CD4-positive, alpha-beta T cell treated with Interleukin-17A for 4 hours (primary cell): ENCODE measurements at places on chromosomes 1 and 21.

GRCh38 chr1:232813760-232814159, 8.5 kb downstream of the MAP10 start:
- no peak for DNase-seq

GRCh38 chr1:29502911-29503840, 266.9 kb downstream of the PTPRU start:
- no peak for DNase-seq

- DNase-seq: no peak
Measured at GRCh38 chr1:78543941-78544643, 53.3 kb downstream of the PTGFR start.

- no peak for DNase-seq
Measured at GRCh38 chr21:46038871-46039397, 57.4 kb downstream of the COL6A1 start.

DNA sequence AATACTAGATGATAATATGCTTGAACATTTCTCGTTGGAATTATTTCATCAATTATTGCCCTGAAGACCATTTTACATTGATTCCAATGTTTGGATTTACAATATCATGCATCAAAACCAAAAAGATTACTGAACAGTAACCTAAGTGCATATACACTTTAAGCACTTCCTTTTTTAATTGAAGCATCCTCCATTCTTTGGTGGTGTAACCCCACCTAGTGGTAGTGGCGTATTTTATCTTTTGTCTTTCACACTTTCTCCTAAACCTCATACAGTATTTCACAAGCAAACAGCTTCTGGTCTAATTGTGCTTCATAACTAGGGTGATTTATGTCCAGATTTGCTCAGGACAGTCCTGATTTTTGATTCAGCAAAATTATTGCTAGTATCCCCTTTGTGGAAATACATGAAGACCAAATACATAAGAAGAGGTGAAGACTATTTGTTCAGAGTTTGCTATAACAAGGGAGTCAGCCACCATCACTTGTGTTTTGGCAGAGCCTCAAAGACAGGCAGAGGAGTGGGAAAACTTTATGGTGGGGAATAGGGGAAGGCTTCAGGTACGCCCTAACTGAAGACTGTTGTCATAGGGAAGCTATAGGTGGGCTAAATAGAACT, 3.4 kb upstream of the NVL start:
- DNase-seq: peak; percentile 38
